ENCODE measurements at places on chromosomes 5 and 9. TPM values are rescaled to one million over a fixed set of nuclear protein-coding genes. Genes with fewer than 3 reads are reported as not detected.

The SLC36A3 gene
- 0.26 TPM for polyA plus RNA-seq

GRCh38 chr5:169697976-169698375 is 60.9 kb downstream of the DOCK2 start:
- no peak overlapping the region for H3K27ac ChIP-seq
- H3K36me3 ChIP-seq: peaks cover 57% of the 10 kb centered on the region
- no peak overlapping the region for H3K4me3 ChIP-seq
- H3K27me3 ChIP-seq: no peaks in the 10 kb centered on the region
- DNase-seq: no peak

GRCh38 chr9:85528142-85528541 is 213.6 kb downstream of the AGTPBP1 start:
- no peak for DNase-seq
- H3K27me3 ChIP-seq: peaks cover 21% of the 10 kb centered on the region
- no peak overlapping the region for H3K4me3 ChIP-seq
- H3K4me1 ChIP-seq: peaks cover 2% of the 10 kb centered on the region
- H3K36me3 ChIP-seq: no peaks in the 10 kb centered on the region

The PDCD1LG2 gene
- polyA plus RNA-seq: not detected

GRCh38 chr9:135588886-135589595 is 27.5 kb downstream of the PAEP start:
- H3K36me3 ChIP-seq: no peaks in the 10 kb centered on the region
- H3K27ac ChIP-seq: no peak overlapping the region
- DNase-seq: no peak
- H3K4me3 ChIP-seq: no peak overlapping the region

DNA sequence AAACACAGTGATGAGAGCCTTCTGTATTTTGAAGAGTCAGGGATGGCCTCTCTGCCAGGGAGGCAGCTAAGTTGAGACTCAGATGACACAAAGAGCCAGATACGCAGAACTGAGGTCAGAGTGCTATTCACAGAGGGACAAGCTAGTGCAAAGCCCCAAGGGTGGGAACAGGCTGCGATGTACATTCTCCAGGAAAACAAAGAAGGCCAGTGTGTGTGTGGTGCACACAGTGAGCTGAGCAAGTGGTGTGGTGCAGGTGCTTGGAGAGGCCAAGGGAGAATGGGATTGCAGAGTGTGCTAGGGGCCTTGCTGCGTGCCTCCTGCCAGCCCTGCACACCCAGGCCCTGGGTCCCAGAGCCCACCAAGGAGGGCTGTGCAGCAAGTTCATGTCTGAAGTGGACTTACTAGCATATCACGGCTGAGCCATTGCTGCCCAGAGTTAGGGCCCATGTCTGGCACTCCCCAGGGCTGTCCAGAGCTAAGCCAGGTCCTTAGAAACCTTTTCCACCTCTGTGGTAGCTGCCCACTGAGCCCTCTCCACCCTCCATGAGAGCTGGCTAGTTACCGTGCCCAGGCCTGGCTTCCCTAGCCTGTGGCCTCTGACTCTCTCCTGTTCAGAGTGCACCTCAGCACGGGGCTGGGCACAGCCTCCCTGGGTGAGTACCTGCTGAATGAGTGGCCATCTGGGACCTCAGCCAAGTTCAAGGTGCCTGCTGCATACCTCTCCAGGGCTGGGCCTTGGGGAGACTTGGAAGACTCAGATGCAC is 9.3 kb downstream of the SLC25A48 start:
- no peak overlapping the region for H3K4me3 ChIP-seq
- no peaks in the 10 kb centered on the region for H3K4me1 ChIP-seq
- no peak for DNase-seq

GRCh38 chr5:76861612-76862011 is 11.8 kb downstream of the S100Z start:
- H3K27me3 ChIP-seq: no peaks in the 10 kb centered on the region
- no peak overlapping the region for H3K27ac ChIP-seq
- H3K4me3 ChIP-seq: no peak overlapping the region
- DNase-seq: no peak

- DNase-seq: no peak
- no peak overlapping the region for H3K4me3 ChIP-seq
- H3K36me3 ChIP-seq: no peaks in the 10 kb centered on the region
- no peak overlapping the region for H3K27ac ChIP-seq
- H3K27me3 ChIP-seq: peaks cover 26% of the 10 kb centered on the region
Observed at GRCh38 chr9:109198736-109199382, 31.8 kb upstream of the FRRS1L start.

DNA sequence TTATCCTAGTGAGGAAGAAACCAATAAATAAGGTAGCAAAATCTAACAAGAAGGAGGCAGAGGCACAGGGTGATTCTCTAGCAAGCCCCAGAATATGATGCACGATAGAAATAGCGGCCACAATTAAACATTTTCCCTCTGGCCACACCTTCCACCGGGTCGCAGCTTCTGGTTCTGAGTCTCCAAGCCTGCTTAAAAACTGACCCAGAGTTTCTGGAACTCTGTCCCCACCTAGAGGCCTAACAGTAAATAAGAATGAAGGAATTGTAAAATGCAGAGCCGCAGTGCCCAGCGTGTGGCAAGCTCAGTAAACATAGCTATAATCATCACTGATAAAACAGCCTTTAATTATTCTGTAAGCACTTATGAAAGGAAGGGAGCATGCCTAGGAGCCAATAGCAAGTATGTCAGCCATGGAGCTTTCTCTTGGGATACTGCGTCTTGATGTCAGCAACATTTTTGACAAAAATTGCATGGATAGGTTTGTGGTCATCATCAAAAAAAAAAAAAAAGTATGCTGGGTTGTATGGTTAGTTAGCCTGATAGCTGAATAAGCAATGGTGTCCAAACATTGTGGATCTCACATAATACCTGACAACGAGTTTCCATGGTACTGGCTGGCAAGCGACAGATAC is 465.5 kb downstream of the DNAH5 start:
- no peaks in the 10 kb centered on the region for H3K4me1 ChIP-seq
- no peak overlapping the region for H3K27ac ChIP-seq
- no peaks in the 10 kb centered on the region for H3K27me3 ChIP-seq
- no peaks in the 10 kb centered on the region for H3K36me3 ChIP-seq

DNA sequence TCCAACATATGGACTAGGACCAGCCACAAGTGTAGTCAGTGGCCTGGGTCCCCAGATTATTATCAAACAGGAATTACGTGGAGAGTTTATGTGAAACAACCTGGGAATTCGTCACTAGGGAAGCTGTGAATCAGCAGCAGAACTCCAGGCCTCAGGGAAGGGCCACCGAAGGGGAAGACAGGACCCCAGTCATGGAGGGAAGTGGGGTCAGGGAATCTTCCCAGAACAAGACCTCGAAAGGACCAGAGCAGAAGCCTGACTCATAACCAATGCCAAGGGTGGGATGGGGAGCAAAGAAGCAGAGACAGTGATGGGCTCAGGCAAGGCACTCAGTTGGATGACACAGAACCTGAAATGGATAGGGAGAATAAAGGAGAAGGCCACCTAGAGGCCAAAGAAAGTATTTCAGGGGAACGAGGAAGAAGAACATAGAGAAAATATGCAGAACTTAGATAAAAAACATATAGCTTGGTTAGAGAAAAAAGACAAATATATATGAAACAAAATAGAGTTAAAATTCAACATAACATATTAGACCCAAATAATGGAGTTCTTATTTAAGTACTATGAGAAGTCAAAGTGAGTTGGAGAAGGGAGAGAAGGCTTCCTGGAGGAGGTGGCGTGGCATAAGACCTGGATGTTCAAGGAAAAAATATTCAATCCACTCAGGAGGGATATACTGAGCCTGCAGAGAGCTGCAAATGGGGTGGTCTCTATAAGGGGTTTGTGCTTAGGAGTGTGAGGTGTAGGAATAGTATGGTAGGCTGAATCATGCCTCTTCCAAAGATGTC is 66.7 kb upstream of the CAST start:
- H3K4me3 ChIP-seq: no peak overlapping the region
- H3K4me1 ChIP-seq: no peaks in the 10 kb centered on the region
- H3K27me3 ChIP-seq: peaks cover 46% of the 10 kb centered on the region
- H3K27ac ChIP-seq: no peak overlapping the region
- H3K36me3 ChIP-seq: no peaks in the 10 kb centered on the region
- no peak for DNase-seq

The HAND1 gene
- polyA plus RNA-seq: not detected

GRCh38 chr9:90546200-90546599 is 96.4 kb downstream of the DIRAS2 start:
- no peaks in the 10 kb centered on the region for H3K4me1 ChIP-seq
- no peak overlapping the region for H3K27ac ChIP-seq
- H3K4me3 ChIP-seq: no peak overlapping the region
- DNase-seq: no peak

The DCAF10 gene
- 25.0 TPM for polyA plus RNA-seq

DNA sequence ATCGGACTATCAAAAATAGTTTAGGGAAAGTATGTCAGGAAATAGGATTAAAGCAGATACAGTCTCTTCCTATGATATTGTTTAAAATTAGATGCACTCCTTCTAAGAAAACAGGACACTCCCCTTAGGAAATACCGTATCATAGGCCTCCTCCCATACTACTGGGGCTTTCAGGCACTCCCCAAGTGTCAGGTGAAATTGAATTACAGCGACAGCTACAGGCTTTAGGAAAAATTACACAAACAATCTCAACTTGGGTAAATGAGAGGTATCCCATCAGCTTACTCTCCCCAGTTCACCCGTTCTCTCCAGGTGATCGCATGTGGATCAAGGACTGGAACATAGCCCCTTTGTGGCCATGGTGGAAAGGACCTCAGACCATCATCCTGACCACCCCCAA is 110.4 kb upstream of the EPB41L4A start:
- no peak overlapping the region for H3K27ac ChIP-seq
- H3K27me3 ChIP-seq: no peaks in the 10 kb centered on the region
- no peak for DNase-seq
- H3K4me1 ChIP-seq: peaks cover 56% of the 10 kb centered on the region

- no peaks in the 10 kb centered on the region for H3K27me3 ChIP-seq
- peaks cover 7% of the 10 kb centered on the region for H3K36me3 ChIP-seq
- H3K4me3 ChIP-seq: peak overlapping the region; percentile 92
Observed at GRCh38 chr9:131731237-131731636, 8.6 kb downstream of the RAPGEF1 start.

Measured in naive B cell (primary cell).